Stimulated activated CD4-positive, alpha-beta T cell treated with anti-CD3 and anti-CD28 coated beads, Interleukin-12 subunit alpha, Interleukin-12 subunit beta, amount 100 ng/mL, for 24 hours (primary cell): ENCODE measurements at places on chromosomes 12 and 14.
A peak's percentile ranks its signal among the peaks of the same experiment; 100 is the strongest.

DNA sequence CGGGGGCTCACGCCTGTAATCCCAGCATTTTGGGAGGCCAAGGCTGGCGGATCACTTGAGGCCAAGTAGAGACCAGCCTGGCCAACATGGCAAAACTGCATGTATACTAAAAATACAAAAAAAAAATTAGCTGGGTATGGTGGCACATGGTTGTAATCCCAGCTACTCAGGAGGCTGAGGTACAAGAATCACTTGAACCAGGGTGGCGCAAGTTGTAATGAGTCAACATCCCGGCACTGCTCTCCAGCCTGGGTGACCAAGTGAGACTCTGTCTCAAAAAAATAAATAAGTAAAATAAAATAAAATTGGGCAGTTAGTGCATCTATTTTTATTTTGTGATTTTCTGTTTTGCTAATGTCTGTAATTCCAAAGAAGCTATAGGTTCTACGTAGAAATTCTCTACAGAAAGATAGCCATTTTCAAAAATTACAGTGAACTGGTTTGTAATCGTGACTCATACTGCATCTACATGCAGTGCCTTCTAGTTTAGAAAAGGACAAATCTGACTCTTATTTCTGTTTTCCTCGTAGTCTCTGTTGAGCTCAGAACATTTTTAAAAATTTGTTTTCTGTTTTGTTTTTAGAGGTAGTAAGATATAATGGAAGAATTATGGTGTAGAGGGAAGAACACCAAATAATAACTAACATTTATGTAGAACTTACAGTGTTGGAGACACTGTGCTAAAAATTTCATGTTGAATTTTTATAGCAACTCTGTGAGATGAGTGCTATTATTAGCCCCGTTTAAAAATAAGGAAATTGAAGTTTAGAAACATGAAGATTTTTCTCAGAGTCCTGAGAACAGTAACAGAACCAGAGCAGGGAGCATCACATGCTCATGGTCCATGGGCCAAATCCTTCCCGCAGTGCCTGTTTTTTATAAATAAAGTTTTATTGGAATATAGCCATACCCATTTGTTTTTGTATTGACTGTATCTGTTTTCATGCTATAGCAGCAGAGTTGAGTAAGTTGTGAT, 201.2 kb downstream of the SYNE2 start:
- DNase-seq: no peak

- DNase-seq: no peak
Measured at GRCh38 chr14:31232081-31232480, 24.5 kb upstream of the HECTD1 start.

DNA sequence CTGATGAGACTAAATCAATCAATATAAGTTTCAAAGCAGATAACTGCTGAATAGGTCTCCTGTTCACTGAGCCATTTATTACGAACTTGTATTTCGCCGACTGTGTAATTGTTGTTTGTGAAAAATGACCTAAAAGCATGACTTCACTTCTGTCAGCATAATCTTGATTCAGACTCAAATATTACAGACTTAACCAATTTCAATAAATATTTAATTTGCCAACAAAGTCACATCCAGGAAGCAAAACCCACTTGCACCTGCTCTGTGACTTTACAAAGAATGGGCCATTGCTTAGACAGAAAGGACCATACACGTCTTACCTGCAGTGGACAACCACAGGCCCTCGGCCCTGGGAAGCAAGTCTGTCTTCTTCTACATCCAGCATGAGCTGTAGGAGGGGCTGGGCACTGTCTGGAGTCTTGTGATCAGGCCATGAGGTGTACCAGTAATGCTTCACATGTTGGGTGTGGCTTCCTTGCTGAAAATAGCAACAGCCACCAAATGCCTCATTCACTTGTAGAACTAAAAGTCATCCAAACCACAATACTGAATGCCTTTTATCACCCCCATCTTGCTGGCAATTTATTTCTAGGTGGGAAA, 23.5 kb upstream of the PTPRB start:
- DNase-seq: no peak

DNA sequence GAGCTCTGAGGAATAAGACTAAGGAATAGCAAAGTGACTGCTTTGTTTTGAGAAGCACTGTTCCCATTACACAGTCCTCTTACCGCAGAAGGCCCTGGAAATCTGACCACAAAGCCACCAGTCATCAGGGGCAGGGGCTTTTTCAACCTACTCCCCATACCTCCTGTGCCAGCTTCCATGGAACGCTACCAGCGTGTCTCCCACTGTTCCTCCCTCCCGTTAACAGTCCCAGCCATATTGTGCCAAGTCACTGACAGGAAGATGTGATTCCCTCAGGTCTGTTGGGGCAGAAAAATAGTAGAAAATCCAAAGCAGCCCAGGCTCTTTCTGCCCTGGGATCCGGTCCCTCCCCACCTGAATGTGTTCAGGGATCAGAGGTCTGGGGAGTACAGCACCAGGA, 46.6 kb upstream of the VPS33A start:
- DNase-seq: no peak

GRCh38 chr12:124927201-124928094, 13.0 kb upstream of the UBC start:
- DNase-seq: peak; percentile 97

- no peak for DNase-seq
Measured at GRCh38 chr14:41824441-41824840, 217.8 kb downstream of the LRFN5 start.

DNA sequence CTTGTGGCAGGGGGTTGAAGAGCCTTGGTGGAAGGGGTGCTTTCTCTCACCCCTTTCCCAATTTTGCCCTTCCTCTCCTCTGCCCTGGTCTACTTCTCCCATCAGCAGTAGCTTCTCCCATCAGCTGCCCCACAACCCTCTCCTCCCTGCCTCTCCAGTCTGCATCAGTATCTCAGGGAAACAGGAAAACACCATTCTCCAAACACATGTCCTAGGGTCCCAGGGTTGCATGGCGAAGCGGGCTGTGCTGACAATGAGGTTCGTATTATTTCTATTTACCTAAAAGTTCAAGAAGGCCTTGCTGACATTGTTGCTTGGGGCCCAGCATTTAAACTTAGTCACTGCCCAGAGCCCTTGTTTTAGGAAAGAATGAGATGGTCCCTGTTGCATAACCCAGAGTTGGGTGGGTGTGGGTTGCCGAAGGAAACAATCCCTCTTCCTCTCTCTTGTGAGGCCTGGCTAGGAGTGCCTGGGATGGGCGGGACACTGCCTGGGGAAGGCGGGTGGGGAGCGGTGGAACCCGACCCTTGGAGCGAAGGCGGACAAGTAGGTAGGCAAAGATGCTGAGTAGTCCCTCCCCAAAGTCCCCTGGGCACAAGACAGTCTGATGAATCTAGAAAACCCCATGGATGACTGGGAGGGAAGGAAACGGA, 1.3 kb upstream of the IGFBP6 start:
- no peak for DNase-seq

DNA sequence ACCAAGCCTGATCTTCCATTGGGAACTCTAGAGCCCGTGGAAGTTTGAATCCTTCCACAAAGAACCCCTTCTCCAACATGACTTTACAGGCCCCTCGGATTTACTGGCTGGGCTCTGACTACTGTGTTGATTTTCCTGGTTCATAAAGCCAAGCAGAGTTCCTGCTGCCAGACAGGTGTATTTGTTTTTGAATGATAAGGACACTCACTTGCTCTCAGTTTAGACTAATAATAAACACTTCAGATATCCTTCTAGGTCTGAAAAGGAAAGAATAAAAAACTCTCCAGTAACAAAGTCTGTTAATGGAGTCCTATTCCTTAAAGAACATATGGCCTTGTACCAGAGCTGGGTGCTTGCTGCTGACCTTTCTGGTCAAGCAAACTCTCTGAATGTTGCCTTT, 31.0 kb downstream of the SIX1 start:
- no peak for DNase-seq

GRCh38 chr12:20274008-20274407, 94.3 kb upstream of the PDE3A start:
- no peak for DNase-seq

GRCh38 chr12:118874698-118875548, 106.4 kb upstream of the SRRM4 start:
- no peak for DNase-seq

DNA sequence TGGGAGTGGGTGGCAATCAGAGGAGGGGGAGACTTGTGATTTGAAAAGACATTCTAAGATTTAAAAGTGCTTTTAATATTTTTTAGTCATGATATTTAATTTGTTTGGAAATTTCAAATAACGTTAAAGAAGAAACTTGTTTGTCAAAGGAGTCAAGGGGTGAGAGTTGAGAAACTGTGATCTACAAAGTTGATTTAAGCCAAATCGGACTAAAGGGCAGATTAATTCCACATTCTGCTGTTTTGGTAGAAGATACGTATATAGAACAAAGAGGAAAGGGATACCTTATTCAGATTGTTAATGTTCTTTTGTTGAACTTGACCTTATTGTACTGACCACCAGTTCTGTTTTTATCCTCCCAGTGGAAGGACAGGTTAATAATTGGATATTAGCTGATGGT, 6.7 kb downstream of the EIF4B start:
- DNase-seq: no peak

- DNase-seq: no peak
Measured at GRCh38 chr14:101926085-101926484, 38.3 kb upstream of the DYNC1H1 start.

- DNase-seq: no peak
Measured at GRCh38 chr14:68397371-68397811, 395.5 kb downstream of the ZFP36L1 start.

GRCh38 chr12:62210422-62210821, 49.8 kb upstream of the USP15 start:
- DNase-seq: no peak

DNA sequence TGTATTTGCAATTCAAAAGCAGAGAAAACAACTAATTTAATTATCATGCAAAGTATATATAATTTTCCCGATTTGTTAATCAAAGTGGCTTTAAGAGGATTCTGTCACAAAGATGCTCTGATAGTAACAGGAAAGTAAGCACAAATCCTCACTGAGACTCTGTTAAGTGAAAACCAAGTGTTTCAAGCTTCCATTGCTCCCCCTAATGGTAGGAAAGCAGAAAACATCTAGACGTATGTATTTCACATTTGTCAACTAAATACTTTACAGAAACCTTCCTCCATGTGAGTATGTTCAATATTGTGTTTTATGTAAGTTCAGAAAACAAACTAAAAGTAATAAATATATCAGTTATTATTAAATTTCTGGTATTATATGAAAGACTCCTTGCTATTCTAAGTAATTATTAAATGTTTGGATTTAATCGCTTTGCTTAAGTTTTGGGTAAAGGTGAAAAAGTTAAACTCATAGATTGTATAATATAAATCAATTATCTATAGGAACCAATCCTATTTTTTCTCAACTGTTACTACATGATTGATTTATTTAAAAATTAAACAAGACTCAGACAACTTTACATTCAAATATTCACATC, 1.5 kb upstream of the NTS start:
- DNase-seq: no peak

DNA sequence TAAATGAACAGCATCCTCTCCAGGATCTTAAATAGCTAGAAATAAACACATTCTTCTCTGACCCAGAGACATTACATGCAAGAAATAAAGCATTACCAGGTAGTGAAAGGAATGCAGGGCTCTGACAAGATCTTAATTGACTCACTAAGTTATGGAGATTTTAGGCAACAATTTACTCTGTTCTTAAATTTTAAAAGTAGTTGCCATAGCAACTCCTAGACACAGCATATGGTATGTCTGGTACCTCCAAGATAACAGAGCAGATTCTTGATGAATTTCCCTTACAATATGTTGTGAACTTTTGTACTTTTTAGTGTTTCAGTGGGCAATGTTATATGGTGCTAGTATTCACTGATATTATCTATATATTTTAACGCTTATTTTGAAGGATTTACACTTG, 76.7 kb upstream of the G2E3 start:
- no peak for DNase-seq

DNA sequence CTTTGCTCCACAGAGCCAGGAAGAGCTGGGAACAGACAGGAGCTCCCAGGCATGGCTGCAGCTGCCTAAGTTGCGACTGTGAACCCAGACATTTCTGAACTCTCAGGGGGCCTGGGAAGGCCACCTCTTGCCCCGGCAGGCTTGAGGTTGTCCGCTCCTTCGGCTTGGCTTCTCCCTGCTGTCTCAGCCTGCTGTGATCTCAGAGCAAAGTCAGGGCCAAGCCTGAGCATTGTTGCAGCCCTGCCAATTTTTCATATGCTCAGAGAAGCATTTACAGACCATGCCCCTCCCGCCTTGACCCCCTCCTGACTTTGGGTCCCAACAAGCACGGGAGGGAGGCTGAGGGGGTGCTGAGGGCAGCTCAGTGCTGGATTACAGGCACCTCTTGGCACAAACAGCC, 1439.1 kb upstream of the FLRT2 start:
- no peak for DNase-seq

GRCh38 chr14:73783107-73783727, 68.4 kb upstream of the PTGR2 start:
- no peak for DNase-seq

DNA sequence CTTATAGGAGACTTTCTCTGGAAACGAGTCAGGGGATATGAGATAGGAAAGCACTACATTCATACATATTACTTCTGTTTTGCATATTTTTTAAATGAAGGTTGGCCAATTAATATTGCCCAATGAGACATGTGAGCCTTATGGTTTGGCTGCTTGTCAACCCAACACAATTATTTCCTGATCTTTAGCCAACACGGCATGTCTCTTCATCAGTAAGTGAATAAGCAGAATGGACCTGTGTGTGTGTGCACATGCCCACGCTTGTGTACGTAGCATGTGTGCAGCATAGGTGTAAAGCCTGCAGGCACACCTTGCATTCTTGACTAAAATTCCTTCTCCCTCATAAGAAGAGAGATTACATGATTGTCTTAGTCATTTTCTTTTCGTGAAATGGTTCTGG, 88.3 kb downstream of the STON2 start:
- DNase-seq: no peak

DNA sequence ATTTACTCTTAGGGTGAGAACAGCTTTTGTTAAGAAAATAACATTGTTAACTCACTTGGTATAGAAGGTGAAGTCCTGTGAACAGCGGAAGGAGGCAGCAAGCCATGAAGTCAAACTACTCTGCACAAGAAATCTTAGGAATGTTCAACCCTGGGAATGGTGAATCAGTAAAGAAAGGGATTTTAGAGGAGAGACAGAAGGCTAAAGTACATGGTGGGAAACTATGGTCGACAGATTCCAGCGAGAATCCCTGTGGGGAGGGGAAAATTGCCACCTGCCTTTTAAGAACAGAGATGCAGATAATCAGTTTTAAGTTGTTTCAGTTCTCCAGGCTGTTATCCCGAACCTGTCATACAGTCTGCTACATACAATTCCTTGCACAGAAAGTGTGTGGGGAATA, 63.2 kb upstream of the PTPRR start:
- DNase-seq: no peak

DNA sequence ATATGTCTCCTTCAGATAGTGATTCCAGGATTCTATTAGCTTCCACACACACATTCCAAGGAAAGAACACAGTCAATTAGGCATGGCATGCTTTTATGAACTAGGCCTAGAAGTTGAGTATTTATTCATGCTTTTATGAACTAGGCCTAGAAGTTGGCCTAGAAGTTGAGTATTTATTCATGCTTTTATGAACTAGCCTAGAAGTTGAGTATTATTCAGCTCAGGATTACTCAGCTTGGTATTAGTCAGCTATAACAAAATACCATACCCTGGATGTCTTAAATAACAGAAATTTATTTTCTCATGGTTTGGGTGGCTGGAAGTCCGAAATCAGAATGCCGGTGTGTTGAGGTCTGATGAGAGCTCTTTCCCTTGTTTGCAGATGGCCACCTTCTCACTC, 442.7 kb upstream of the FLRT2 start:
- no peak for DNase-seq

- no peak for DNase-seq
Measured at GRCh38 chr14:68341411-68342212, 451.3 kb downstream of the ZFP36L1 start.

- DNase-seq: peak; percentile 54
Measured at GRCh38 chr14:24080888-24081738, 9.8 kb downstream of the CPNE6 start.

GRCh38 chr12:18982226-18982949, 147.1 kb upstream of the PLEKHA5 start:
- no peak for DNase-seq
